ENCODE measurements at places on chromosomes 6 and 20.

- DNase-seq, result no peak
Measured at GRCh38 chr20:64114356-64114971, 7.1 kb upstream of the NPBWR2 start.

DNA sequence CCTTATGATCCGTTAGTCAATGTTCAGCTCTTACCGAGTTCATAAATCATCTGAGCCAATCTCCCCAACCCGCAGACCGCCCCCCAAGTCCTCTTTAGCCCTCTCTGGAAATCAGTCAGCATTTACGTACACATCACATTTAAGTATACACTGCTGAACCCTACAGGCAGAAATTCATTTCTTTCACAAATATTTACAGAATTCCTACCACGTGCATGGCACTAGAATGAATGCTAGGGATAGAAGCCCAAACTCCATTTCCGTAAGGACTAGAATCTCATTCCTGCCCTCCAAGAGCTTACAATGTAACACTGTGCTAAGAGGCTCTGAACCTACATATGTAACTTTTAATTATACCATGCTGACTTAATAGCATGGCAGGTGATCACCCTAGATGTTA lies 1.8 kb downstream of the OSER1 start:
- DNase-seq, result no peak

DNA sequence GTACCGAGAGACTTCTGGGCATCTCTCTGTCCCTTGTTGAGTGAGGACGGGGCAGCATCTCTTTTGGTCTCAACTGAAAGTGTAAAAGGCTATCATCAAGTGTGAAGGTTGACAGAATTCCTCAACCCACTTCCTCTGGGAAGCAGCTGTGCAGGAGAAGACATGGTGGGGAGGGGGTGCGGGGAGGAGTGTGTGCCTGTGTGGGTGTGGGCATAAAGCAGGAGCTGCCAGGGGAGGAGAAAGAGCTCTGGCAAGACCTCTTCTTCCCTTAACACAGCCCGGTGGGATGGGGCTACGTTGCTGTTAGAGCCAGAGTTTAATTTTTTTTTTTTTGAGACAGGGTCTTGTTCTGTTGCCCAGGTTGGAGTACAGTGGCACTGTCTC lies 31.8 kb downstream of the CPXM1 start:
- DNase-seq, result no peak

- no peak for DNase-seq
Measured at GRCh38 chr6:39319621-39320362, 2.7 kb downstream of the KCNK16 start.

DNA sequence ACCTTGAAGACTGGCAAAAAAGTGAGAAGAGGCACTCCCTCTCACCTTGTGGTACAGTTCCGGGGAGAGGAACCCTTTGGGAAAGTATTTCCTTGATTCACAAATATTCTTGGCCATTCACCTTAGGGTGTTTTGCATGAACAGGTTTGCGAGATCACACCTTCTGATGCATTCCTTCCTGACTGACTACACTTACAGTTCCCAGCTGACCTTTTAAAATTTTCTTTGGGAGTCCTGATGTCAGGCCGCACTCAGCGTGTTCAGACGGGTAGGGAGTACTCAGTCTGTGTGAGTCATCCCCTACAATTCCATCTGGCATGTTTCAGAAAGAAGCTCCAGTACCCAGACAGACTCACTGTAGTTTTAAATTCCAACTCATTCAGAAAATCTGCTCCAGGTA lies 1.7 kb downstream of the ADGRF4 start:
- DNase-seq, result no peak

DNA sequence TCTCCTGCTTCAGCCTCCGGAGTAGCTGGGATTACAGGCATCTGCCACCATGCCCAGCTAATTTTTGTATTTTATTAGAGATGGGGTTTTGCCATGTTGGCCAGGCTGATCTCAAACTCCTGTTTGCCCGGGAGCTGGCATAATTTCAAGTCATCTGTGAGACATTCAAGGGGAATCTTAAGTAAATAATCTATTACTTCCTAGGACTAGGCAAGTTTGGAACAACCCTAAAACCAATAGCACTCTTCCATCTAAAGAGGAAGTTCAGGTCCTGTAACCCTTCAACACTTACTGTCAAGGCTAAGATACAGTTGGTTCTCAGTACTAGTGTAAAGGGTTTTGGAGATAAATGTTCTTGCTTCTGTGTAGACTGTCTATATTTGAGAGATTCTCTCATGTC lies 267.8 kb upstream of the IRAK1BP1 start:
- DNase-seq, result no peak

- DNase-seq, result no peak
Measured at GRCh38 chr6:143629104-143630080, 48.4 kb upstream of the PHACTR2 start.

- DNase-seq, result no peak
Measured at GRCh38 chr6:109348226-109348625, 34.0 kb downstream of the CD164 start.

DNA sequence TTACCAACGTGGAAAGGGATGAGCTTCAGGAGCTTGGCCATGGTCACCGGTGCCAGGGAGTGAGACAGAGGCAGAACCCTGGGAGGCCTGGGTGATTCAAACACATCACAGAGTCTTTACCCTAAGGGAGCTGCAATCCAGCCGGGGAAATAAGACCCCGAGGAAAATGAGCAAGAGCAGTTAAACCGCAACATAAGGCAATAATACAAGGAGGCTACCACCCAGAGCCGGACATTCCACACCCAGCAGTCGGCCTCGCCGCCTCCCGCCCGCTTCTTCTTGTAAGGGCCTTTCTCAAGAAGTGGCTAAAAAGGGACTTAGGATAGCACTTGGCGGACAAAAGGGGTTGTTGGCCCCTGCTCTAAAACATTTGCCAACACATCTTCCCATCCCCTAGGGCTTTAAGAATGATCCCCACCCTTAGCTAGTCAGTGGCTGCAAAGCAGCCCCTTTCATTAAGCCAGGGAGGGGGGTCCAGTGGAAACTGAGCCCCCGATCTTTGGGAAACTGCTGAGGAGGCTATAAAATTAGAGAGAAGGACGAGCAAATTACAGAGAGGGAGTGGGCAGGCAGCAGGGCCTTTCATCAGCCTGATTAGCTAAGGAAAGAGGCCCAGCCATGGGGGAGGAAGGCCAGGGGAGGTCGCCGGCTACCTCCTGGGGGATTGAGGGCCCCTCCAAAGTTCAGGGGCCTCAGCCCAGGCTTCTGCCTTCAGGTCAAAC lies 34.3 kb downstream of the SNX5 start:
- DNase-seq, result no peak

- no peak for DNase-seq
Measured at GRCh38 chr6:169988769-169989550, 237.5 kb downstream of the ERMARD start.

GRCh38 chr20:57659517-57660180 lies 39.4 kb upstream of the ZBP1 start:
- DNase-seq, result no peak

DNA sequence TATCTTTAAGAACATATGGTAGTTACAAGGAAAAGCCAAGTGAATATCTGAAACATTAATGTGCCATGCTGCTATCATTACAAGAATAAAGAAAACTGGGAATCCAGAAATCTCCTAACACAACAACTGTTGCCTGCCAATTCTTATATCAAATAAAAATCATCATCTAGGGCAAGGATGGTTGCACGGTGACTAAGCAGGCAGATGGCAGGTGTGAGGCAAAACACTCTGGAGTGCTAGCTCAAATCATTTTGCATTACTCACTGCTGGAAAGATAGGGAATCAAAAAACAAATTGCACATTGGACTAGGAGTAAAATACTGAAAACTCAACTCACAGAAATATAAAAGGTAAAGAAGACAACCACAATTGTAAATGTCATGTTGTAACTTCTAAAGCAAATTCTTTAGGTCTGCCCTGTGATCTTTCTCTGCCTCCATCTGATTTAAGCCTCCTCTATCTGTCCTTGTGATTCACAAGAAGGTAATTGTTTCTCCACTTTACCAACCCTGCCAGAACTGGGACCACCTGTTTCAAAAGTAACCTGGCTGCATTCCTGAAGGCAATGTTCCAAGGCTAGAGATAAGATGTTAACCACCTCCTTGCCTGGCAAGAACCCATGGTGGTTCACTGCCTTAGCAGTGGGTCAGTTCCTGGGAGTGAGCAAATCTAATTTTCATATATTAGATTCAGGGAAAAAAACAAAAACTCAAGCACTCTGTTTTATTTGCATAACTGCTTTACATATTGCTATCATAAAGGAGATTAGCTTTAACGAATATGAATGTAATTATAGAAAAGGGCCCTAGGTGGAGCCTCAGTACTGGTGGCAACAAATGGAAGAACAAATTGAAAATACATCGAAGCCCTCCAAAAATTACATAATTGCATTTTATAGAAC lies 33.1 kb upstream of the LCA5 start:
- DNase-seq, result no peak

DNA sequence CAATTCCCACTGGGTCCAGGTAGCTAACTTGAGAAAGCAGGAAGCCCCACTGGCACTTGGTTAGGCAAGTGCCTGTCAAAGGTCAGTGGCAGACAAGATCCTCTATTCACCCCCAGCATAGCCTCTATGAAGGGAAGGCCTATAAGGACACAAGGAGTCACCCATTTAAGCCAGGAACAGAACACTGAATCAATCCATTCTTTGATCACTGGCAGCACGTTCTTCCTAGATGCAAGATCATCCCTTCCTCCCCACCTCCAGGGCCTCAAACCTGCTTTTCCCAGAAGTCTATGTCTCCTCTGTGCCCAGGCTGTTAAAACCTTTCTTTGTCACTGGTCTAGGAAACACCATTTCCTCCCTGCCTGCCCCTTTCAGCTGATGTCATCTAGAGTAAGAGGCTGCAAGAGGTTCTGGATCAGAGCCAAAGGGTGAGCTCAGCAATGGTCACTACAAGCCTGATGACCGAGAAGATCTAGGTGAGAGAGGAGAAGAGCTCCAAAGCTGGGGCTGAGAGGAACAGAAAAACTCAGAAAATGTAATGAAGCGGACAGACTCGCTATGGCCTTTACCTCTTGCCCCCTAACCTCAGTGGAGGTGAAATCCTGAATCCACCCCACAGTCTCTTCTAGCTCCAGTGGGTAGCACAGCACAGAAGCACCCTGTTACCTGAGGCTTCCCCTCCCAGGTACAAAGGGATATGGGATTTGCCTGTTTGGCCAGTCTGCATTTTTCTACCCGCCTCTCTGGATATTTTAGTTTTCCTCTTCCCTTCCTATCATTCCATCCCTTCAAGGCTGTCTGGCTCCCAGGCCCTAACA lies 1.8 kb downstream of the GTPBP2 start:
- DNase-seq, result no peak

DNA sequence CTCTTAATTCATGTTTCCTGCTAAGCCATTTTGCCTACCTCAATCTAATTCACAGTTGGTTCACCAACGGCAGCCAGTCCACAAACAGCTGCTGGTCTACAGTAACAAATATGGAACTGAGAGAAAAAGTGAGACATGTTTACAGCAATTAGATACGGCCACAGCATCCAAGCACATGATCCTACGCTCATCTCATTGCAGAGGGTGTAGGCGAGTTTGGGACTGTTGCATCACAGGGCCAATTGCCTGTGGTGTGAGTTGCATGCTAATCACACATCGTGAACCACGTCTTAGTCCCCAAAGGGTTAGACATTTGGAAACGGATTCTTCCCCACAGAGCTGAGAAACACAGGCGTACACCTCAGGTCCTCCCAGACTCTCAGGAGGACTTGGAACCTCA lies 166.9 kb downstream of the EYA2 start:
- DNase-seq, result no peak

- DNase-seq, result no peak
Measured at GRCh38 chr6:51105357-51105756, 286.7 kb downstream of the TFAP2B start.

DNA sequence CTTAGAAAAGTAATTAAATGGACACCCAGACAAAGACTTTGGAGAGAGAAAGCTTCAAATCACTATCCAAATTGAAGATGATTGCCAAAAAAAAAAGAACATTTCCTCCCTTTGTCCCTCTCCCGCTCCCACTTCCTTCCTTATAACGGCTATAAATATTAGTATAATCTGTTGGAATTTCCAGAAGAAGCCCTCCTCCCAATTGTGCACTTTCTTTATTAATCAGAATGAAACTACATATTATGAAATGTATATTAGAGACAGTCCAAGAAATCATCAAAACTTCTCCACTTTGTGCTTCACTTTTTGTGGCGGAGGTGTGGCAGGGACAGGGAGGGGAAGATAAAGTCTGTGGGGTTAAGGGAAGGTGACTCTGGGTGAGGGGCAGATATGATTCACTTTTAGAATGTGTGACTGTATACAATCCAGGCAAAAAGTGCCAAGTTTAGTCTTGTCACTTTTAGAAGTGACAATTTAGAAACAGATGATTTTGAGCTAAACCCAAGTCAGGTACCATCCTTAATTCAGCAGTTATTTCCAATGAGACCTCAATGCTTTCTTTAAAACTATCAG lies 195.0 kb upstream of the MARCKS start:
- DNase-seq, result no peak

DNA sequence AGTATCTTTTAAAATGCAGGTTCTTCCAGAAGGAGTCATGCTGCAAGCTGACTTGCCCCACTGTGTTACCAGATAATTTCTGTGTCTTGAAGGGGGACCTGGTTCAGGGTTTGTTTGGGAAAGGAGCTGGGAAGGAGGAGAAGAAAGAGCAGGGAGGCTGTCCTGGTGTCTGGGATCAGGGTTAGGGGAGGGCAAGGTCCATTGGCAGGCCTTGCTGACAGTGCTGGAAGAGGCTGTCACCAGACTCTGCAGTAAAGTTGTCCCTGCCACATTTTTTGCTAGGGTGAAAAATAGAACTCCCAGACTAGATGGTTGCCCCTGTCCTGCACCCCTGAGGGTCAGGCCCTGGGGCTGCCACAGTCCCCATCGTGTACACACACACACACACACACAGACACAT lies 14.9 kb downstream of the GLP1R start:
- no peak for DNase-seq

DNA sequence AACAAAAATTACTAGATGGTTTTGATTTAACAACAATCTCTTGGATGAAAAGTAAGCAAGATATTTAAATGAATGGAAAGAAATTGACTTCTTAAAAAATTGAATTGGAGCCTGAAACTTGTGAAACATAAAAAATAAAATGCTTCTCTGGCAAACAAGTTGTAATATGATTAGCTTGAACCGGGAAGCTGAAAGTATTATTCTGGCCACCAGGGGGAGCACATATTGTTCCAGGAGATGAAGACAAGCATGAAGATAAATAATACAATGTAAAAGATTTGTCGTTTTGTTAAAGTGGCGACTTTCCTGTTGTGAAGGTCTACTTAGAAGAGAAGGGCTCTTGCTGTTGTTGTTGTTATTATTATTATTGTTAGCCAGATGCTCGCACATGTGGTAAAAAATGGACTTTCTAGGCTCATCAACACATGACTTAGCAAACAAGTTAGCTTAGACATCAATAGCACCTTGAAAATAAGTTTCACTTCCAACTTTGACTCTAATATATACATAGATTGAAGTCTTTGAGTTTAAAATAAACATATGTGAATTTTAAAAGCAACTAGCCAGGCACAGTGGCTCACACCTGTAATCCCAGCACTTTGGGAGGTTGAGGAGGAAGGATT lies 14.2 kb downstream of the PAX1 start:
- DNase-seq, result no peak

GRCh38 chr6:593139-593906 lies 63.6 kb downstream of the HUS1B start:
- peak; percentile 63 for DNase-seq

All from stimulated activated CD4-positive, alpha-beta T cell treated with anti-CD3 and anti-CD28 coated beads, TNF-alpha, amount 100 ng/mL, for 48 hours (primary cell).